ENCODE measurements at places on chromosomes 7 and 10.

DNA sequence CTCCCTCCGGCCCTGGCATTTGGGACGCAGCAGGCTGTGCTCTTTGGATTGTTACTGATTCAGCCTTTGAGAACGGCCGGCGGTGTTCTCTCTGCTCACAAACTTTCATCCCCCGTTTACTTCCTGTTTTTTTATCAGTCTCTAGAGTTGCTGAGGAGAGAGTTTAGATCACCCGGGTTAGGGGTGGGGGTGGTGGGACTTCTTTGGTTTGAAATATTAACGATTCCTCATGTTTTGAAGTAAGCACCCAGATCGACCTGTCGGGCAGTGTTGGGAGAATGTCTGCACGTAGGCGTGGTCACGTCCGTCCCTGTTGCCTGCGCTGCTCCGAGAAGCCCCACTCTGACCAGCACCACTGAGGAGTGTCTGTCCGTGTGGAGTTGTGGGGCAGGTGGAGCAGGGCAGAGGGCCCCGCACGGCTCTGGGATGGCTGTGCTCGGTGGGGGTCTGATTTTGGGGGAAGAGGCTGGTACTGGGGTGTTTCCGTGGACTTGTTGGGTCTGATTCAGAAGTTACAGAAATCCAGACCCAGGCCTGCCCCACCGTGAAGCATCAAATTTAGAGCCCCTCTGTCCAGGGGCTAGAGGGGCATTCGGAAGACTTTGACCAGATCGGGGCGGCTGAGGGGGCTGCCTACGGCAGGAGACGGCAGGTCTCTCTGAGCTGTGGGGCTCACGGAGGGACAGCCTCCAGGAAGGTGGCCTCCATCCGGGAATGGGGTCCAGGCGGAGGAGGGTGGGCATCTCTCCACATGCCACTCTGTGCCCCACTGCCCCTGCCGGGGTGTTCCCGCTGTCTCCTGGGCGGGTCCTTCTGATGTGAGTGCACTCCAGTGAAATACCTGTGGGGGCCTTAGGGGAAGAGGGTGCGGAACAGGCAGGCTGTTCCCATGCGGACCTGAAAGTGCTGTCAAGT is 7.4 kb downstream of the INPP5A start:
- DNase-seq = no peak

DNA sequence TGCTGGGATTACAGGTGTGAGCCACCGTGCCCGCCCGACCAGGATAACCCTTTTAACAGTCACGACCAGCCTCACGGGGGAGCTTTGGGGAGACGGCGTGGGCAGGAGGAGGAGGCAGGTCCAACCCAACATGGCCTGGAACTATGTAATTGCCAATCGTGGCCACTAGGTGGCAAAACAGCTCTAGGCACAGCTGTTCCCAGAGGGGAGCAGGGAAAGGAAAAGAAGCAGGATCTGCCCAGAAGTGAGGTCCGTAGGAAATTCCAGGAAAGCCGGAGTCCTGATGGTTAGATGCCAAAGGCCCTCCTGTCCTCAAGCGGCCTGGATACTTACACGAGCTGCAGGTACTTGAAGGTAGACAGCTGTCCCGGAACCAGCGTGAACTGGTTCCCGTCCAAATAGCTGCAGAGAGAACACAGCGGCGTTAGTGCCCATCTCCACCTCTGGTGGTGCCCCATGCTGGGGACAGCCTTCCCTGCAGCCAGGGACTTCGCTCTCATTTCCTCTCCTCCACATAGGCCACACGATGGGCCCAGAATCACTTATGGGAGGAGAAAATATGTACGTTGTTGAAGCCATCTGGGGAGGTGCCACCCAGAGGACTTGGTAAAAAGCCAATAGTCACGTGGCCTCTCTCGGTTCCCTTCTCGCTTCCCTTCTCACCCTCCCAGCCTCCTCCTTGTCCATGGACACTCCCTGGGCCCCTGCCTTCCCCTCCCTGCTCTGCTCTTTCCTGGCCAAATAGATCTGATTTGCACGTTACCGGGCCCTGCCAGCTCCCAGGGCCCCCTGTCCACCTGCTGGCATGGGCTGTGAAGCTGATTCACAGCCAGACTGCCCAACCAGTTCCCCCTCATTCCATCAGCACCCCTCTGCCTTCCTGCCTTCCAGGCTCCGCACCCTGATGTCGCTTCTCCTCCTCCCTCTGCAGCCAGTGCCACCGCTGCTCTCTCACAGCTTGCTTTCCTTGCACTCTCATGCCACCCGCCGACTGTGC is 148.1 kb downstream of the SLIT1 start:
- DNase-seq = peak; percentile 80

DNA sequence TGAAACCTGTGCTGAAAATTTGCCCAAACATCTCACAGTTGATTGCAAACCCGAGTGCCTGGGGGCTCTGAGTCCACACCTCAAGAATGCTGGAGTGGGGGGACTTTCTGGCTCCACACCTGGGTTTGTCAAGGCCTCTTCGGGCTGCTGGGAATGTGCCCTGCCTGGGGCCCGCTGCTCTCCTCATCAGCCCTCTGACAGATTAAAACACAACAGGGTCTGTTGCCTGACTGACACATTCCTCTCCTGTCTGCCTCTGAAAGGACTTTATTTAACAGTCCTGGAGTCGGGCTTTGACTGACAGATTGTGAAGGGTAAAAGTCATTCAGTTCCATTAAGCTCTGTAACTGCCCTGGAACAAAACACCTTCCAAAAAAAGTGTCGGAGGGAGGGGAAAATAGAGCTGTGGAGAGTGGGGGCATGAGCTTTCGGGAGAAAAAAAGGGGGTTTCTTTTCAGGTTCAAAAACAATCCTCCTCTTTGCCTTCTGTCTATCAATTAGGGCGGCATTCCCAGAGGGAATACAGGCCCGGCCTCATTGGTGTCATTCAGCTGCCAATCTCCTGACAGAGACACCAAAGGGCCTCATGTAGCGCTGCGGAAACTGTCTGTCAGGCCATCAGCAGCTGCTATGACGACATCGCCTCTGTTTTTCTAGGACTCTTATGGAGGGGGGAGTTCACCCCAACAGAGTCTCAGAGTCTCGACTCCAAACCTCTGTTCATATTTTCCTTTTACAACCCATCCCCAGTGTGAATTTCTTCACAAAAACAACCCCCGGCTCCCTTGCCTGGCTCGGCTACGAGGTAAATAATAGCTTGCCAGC is 398.8 kb upstream of the NFE2L3 start:
- no peak for DNase-seq

GRCh38 chr7:29968683-29969395 is 20.8 kb downstream of the SCRN1 start:
- DNase-seq = peak; percentile 74

DNA sequence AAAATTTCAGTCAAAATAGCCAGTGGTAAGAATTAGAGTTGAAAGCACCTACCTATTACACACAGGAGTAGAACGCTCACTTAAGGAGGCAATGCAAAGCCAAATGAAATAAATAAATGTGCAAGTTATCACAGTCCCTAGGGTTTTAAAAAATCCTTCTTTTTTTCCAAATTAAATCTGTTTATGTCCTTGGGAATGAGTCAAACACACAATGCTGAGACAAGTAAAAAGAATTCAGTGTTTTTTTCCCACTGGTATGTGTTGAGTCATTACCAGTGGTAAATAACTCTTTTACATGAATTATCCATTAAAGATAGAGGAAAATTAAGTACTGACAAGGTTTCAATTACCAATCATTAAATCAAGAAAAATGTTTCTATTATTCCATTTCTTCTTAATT is 438.6 kb downstream of the TNS3 start:
- DNase-seq = peak; percentile 87

DNA sequence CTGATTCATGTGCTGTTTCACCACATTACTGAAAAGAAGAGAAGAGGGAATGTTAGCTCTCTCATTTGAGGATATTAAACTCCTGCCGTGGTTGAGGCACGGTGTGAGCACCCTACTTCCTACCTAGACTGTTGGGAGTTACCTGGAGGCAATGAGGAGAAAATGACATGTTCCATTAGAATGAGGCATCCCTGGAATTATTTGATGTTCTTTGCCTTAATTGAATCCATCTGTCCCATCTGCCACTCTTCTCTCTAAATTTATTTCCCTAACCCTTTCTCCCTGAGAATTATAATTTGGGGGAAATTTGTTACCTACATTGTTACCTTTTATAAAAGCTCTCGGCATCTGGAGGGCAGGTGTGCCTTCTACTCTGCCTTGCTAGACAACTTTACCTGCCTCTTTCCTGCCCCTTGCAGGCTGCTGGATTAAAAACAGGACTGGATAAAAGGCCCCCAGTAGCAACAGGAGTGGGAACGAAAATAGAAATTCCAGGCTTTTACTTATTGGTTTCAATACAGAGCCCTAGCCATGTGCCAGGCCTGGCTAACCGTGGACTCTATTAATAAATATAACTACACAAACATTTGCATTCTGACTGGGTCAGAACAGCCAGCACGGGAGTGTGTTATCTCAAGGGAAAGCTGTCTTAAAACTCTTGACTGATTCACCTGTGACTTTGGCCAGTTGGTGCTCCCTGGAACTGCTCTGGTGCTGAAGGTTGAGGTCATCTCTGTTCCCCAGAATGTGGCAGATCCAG is 4.4 kb upstream of the ATXN7L1 start:
- DNase-seq = no peak

DNA sequence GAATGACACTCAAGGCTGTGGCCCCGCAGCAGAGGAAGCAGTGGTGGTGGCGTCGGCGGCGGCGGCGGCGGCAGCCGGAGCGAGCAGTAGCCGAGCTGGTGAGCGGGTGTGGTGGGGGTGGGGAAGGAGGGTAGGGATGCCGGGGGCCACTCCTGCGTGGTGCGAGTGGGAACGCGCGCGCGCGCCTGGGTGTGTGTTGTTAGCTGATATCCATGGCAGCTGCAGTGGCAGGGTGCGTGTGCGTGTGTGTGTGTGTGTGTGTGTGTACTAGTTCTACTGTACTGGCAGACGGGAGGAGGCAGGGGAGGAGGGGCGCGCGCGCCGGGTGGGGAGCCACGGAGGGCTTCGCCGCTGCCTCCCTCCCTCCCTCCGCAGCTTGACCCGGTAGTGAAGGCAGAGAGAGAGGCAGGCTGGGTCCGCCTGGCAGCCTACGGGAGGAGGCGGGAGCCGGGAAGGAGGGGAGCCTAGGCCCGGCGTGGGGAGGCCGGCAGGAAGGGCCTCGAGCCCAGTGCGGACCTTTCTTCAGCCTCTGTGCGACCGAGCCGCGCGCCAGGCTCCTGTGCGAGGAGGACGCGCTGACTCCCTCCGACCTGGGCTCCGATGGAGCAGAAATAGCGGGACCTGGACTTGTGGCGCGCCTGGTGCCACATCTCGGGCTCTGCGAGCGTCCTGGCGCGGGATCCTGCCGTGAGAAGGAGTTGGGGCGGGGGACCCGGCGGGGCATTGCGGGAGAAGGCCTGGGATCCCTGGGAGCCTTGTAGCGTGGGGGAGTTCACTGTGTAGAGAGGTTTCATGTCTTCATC is at the start of gene MAGI2:
Gene MAGI2 (minus strand): TSS at position 110 of the 803 bp plus-strand sequence. CDS start 347 bp downstream, outside the sequence.
- peak; percentile 87 for DNase-seq

GRCh38 chr7:141754939-141755338 is 9.0 kb upstream of the TAS2R3 start:
- peak; percentile 29 for DNase-seq
